ENCODE measurements at places on chromosomes 16 and 17.

DNA sequence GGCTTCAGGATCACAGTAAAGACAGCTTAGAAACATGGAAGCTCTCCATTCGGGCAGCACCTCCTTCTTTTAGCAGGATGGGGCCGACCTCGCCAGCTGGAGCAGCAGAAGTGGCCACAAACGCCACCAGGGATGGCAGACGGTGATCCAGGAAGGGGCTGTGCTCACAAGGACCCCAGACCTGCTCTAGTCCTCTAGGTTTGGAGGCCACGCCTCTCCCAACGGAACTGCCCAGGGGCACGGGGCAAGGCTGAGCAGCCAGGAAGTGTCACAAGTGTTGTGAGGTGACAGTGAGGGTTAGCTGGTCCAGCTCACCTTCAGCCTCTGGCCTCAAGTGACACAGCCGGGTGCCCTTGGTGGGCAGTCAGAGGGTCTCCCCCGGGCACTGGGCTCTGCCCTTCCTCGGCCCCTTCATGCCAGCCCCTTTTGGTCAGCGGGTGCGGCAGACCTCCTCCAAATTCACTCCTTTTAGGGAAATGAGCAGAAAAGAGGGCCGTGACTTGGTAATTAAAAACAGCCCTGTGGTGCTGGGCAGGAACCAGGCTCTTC lies 20.4 kb downstream of the CEP295NL start:
- no peak for DNase-seq

- peak; percentile 21 for DNase-seq
These were observed 1.3 kb upstream of the CPSF4L start for GRCh38 chr17:73262676-73263642.

DNA sequence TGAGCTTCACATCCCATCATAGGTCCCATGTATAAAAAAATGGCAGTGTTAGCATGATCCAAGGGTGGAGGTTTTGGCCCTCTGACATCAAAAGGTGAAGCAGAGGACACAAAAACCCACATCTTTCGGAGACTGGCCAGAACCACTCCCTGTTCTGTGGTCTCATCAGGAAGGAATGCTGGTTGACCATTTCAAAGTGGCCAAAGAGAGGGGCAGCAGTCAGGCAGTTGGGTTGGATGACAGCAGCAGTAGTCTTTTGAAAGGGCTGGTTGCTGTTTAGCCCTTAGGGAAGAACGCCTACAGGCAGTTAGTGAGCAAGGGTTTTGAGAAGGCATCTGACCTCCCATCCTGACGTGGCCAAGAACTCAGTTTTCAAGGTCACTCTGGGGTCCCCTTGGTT lies 40.5 kb downstream of the LCMT1 start:
- DNase-seq: no peak

DNA sequence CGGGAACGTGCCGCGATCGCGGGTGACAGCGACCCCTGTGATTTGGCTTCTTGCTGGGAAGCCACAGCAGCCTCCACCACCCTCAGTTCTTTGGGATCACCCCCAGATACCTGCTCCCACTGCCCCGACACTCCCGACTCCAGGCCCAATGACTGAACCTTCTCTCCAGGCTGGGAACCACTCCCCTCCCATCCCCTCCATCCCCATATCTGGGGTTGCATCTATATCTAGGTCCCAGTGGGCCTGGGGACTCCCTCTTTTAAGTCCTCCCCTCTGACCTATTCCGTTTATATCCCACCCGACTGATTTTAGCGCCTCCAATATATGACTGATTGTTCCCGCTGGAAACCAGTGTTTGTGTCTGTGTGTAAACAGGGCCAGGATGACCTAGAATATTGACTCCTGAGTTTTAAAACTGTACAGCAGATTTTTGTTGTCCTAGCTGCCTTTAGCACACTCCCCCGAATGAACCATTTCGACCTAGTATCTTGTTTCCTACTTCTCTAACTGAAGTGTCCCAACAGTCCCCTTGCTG lies 667 bp downstream of the PSMD3 start:
- no peak for DNase-seq

GRCh38 chr16:83886199-83886971 lies 12.5 kb upstream of the MLYCD start:
- no peak for DNase-seq

DNA sequence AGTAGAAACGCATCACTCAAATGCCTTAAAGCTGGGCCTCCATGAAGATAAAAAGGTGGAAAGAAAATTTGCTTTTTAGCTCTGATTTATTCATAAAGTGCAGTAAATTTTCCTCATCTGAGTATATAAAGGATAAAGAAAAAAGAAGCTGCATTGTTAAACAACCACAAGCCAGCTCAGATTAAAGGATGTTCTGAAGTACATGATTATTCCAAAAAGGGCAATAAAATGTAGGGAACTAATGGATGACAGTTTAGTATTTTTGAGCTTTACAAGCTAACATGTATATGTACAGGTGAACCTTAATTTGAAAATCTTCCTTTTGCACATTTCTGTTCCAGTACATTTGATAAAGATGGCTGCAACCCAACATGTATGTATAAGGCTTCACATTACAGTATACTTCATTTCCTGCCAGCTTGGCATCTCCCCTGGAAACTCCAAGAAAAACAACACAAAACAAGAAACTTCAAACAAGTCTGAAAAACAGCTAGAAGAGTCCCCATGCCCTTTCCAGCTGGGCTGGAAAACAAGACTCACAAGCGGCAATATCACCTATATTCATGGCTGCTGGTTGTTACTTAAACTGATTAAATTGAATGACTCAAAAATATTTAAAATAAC lies 225.7 kb downstream of the CEP112 start:
- DNase-seq: no peak

DNA sequence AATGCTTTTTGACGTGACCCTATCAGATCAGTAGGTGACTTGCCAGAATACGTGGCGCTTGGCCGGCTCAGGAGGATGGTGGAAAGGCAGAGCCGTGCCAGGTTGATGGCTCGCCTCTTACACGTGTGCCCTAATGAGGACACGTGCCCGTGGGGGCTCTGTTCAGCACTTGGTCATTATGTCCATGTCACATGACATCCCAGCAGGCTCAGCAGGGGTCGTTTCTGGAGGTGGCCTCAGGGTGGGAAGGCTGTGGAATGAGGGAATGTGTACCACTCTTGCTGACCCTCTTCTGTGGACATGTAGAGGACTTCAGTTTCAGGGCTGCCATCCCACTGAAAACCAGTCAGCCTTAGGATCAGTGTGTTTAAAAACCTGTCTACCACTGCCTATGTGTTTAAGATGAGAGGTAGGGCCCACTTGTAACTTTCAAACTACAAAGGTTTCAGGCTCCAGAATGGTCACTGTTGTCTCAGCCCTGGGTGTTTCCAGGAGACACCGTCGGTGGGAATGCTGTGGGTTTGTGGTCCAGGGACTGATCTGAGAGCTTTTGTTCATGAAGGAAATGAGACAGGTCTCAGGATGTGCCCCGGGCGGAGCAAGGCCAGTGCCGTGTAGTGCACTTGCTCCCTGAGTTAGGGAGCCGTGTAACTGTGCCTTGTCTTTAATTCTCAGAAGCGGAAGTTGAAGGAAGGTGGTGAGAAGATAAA lies 12.1 kb downstream of the UBN1 start:
- no peak for DNase-seq

GRCh38 chr16:78221892-78222291 lies 122.4 kb downstream of the WWOX start:
- no peak for DNase-seq

DNA sequence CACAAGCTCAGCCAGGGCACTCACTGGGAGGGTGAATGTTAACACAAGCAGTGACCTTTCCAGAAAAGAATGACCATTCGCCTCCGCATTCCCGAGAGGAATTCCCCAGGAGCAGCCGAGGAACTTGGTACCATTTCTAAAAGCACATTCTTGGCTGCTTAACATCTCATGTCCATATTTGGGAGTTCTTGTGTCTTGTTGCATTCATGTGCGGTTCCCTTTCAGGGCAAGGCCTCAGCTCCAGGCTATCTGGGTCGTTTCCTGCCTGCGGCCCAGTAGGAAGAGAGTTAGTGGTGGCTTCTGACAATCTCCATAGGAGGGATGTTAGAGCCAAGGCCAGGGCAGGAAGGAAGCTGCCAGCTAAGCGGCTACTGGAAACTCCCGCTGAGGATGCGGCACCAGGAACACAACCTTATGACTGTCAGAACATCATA lies 27.8 kb upstream of the MEAK7 start:
- DNase-seq: no peak

DNA sequence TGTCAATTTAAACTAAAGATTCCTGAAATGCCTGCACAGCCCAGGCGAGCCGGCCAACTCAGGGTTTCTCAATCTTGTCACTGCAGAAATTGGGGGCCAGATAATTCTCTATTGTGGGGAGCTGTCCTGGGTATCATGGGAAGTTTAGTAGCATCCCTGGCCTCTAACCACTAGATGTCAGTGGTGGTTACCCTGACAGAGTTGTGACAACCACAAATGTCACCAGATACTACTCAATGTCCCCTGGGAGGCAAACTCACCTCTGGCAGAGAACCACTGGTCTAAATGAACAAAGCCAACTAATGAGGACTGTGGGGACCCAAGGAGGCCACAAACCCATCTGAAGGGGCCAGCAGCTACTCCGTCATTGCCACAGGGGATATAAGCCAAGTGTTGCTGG lies 90.9 kb downstream of the MYH11 start:
- DNase-seq: peak; percentile 61

DNA sequence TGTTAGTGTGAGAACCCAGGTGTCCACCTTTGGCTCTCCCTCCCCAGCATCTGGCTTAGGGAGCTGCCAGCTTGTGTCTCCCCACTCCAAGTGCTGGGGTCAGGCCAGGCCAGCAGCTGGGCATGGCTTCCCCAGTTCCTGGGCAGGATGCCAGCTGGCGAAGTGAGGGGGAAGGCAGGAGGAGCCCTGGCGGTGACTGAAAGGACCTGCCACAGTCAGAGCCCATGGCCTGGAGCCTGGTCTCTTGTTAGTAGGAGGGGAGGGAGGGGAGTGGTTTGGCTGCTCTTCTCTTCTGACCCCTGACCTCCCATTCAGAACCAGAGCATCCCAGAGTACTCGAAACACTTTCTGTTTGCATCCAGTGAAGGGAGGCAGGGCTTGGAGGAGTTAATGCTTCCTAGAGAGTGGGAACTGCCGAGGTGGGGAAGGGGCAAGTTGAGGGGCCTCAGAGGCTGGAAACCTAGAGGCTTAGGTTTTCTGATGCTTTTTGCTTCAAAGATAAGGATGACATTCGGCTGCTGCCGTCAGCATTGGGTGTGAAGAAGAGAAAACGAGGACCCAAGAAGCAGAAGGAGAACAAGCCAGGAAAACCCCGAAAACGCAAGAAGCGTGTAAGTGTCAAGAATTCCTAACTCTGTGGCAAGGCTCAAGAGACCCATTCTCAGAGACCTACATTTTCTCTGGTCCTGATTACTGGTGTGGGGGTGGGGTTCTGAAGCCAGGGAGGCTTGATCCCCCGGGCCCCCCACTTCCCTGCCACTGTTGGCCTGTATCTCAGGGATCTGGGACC lies 772 bp downstream of the CHD3 start:
- peak; percentile 72 for DNase-seq

GRCh38 chr17:57916925-57917858 lies 38.0 kb downstream of the CUEDC1 start:
- no peak for DNase-seq

- DNase-seq: no peak
These were observed 72.6 kb downstream of the MGAT5B start for GRCh38 chr17:76940738-76941350.

DNA sequence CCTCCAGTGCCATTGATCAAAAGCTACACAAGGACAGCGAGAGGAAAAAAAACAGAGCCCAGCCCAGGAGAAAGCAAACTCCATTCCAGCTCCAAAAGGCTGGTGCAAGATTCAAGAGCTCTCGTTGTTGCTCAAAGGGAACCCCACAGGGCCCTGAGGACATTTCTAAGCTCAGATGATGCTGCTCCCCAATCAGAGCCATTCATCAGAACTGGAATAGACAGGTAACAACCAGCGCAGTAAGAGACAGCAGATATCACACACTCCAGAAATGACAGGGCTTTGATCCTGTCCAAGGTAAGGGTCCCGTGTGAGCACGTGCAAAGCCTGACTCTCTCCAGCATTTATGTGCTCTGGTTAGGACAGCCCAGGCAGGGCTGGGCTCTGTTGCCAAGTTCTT lies 20.1 kb downstream of the PMP22 start:
- no peak for DNase-seq

Measured in MV-4-11 (cell line).